ENCODE measurements at places on chromosomes 2 and 18. TPM values are rescaled to one million over a fixed set of nuclear protein-coding genes. Genes with fewer than 3 reads are reported as not detected.

GRCh38 chr2:170770008-170770605 is at the start of gene ERICH2:
Gene ERICH2 (plus strand): TSS chr2:170770378. CDS start chr2:170770682, 304 bp downstream.
- no peaks in the 10 kb centered on the region for H3K36me3 ChIP-seq
- peak within 1 kb of the TSS; percentile 90 for H3K4me3 ChIP-seq
- peak within 1 kb of the TSS; percentile 78 for H3K27ac ChIP-seq
- DNase-seq: peak; percentile 60

PIEZO2 gene
- not detected for total RNA-seq

GRCh38 chr2:68765739-68766375 is 31.2 kb downstream of the ARHGAP25 start:
- H3K27ac ChIP-seq: peak overlapping the region; percentile 97
- no peaks in the 10 kb centered on the region for H3K27me3 ChIP-seq
- peaks cover 26% of the 10 kb centered on the region for H3K36me3 ChIP-seq
- no peak for DNase-seq
- H3K4me3 ChIP-seq: peak overlapping the region; percentile 83
- H3K4me1 ChIP-seq: peaks cover 91% of the 10 kb centered on the region

DNA sequence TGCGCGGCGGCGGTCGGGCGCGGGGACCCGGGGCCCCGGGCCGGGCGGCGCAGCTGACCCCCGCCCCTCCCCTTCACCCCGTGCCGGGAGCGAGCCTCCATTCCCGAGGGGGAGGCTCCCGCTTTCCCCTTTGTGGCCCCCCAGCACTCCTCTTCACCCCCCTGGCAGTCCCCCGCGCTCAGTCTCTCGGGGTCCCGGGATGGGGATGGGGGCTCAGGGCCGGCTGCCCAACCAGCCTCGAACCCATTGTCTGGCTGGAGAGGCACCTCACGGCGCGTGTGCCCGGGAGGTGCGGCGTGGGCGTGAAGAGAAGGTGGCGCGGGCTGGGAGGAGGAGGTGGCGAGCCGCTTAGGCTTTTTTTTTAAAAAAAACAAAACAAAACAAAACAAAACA is 748 bp downstream of the FMNL2 start:
- H3K36me3 ChIP-seq: no peaks in the 10 kb centered on the region
- peak overlapping the region; percentile 36 for H3K4me3 ChIP-seq
- no peak for DNase-seq

- H3K27me3 ChIP-seq: peaks cover 32% of the 10 kb centered on the region
- H3K4me1 ChIP-seq: peaks cover 9% of the 10 kb centered on the region
- DNase-seq: no peak
- no peak overlapping the region for H3K4me3 ChIP-seq
Measured at GRCh38 chr2:178068823-178069454, 3.6 kb downstream of the PDE11A start.

GRCh38 chr18:62453864-62454263 is 69.0 kb upstream of the ZCCHC2 start:
- no peak overlapping the region for H3K27ac ChIP-seq
- no peak for DNase-seq
- no peak overlapping the region for H3K4me3 ChIP-seq
- no peaks in the 10 kb centered on the region for H3K36me3 ChIP-seq
- H3K27me3 ChIP-seq: peaks cover 6% of the 10 kb centered on the region
- peaks cover 4% of the 10 kb centered on the region for H3K4me1 ChIP-seq

GATA6 gene
- total RNA-seq: not detected

- H3K36me3 ChIP-seq: no peaks in the 10 kb centered on the region
- no peaks in the 10 kb centered on the region for H3K4me1 ChIP-seq
- H3K4me3 ChIP-seq: no peak overlapping the region
- DNase-seq: no peak
- peaks cover 2% of the 10 kb centered on the region for H3K27me3 ChIP-seq
Measured at GRCh38 chr18:48887905-48888772, 62.6 kb downstream of the SMAD7 start.

- H3K4me1 ChIP-seq: no peaks in the 10 kb centered on the region
- DNase-seq: no peak
- no peak overlapping the region for H3K4me3 ChIP-seq
- no peaks in the 10 kb centered on the region for H3K36me3 ChIP-seq
- H3K27ac ChIP-seq: no peak overlapping the region
Measured at GRCh38 chr2:14942987-14943386, 310.5 kb downstream of the LRATD1 start.

- no peak overlapping the region for H3K27ac ChIP-seq
- no peaks in the 10 kb centered on the region for H3K27me3 ChIP-seq
- no peak for DNase-seq
- H3K4me3 ChIP-seq: no peak overlapping the region
- no peaks in the 10 kb centered on the region for H3K4me1 ChIP-seq
- H3K36me3 ChIP-seq: no peaks in the 10 kb centered on the region
Measured at GRCh38 chr18:7456376-7456775, 110.7 kb upstream of the PTPRM start.

NTSR2 gene
- not detected for total RNA-seq

GRCh38 chr2:42960842-42961180 is 168.4 kb upstream of the HAAO start:
- H3K36me3 ChIP-seq: no peaks in the 10 kb centered on the region
- H3K27me3 ChIP-seq: peaks cover 18% of the 10 kb centered on the region
- peaks cover 21% of the 10 kb centered on the region for H3K4me1 ChIP-seq

GRCh38 chr2:164747783-164748433 is 93.7 kb downstream of the COBLL1 start:
- H3K4me3 ChIP-seq: no peak overlapping the region
- no peak for DNase-seq
- H3K4me1 ChIP-seq: no peaks in the 10 kb centered on the region
- H3K36me3 ChIP-seq: no peaks in the 10 kb centered on the region
- no peak overlapping the region for H3K27ac ChIP-seq
- no peaks in the 10 kb centered on the region for H3K27me3 ChIP-seq

LIPG gene
- not detected for total RNA-seq

SDC1 gene
- total RNA-seq: not detected

DNA sequence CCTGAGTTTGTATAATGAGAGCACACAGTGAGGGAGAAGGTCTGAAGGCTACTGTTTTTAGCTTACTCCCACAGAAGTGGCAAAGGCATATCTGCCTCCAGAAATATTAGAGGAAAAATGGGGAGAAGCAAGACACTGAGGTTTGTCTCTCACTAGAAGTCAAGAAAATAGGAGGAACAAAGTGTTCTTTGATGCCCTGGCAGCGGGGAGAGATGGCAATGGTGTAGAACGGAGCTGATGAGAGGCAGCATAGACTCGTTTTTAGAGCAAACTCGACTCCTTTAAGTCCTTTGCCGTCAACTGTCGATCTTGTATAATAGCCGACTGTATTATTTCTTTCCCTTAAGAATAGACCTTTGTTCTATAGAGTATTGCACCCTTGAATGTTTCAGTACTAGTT is 73.8 kb downstream of the ANKRD44 start:
- peaks cover 86% of the 10 kb centered on the region for H3K4me1 ChIP-seq
- H3K36me3 ChIP-seq: peaks cover 36% of the 10 kb centered on the region
- H3K27ac ChIP-seq: peak overlapping the region; percentile 87
- H3K4me3 ChIP-seq: peak overlapping the region; percentile 77
- H3K27me3 ChIP-seq: no peaks in the 10 kb centered on the region

- H3K27me3 ChIP-seq: no peaks in the 10 kb centered on the region
- no peak for DNase-seq
- H3K4me3 ChIP-seq: peak overlapping the region; percentile 60
- H3K4me1 ChIP-seq: peaks cover 82% of the 10 kb centered on the region
Measured at GRCh38 chr18:79521416-79522205, 125.9 kb downstream of the NFATC1 start.

DNA sequence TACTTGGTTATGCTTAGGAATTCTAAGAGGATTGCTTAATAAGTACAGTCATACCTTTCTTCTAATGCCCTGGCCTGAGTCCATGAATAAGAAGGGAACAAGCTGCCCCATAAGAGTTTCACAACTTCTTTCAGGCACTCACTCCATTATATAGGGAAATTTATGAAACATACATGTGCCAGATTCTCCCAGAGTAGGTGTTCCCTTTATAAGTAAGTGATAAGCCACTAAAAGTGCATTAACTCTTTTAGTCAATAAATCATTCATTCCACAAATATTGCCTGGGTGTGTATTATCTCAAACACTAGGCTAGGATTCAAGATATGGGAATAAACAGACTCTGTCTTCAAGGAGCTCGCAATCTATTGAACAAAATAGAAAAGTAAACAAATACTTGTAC is 84.5 kb upstream of the RBBP8 start:
- no peaks in the 10 kb centered on the region for H3K36me3 ChIP-seq
- no peak overlapping the region for H3K4me3 ChIP-seq
- DNase-seq: no peak
- no peak overlapping the region for H3K27ac ChIP-seq

DNA sequence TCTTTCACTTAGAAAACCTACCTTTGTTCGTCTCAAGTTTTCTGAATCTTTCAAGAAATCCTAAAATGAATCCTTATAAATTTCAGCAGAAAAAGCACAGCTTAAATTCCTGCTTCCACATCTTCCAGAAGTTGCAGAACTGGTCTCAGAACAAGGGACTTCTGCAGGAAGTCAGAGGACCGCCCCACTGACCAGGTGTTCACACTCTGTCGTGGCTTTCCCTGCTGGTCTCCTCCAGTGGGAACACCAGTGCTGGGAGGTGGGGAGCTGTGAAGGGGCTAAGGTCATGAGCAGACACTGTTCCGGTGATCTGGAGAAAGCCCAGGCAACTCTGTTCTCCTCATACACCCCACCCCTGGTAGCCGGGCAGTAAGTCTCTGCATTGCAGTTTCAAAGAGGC is 3.5 kb downstream of the FAM110C start:
- DNase-seq: no peak
- H3K36me3 ChIP-seq: peaks cover 2% of the 10 kb centered on the region
- H3K27me3 ChIP-seq: peaks cover 51% of the 10 kb centered on the region
- H3K4me1 ChIP-seq: peaks cover 9% of the 10 kb centered on the region
- H3K4me3 ChIP-seq: no peak overlapping the region

DNA sequence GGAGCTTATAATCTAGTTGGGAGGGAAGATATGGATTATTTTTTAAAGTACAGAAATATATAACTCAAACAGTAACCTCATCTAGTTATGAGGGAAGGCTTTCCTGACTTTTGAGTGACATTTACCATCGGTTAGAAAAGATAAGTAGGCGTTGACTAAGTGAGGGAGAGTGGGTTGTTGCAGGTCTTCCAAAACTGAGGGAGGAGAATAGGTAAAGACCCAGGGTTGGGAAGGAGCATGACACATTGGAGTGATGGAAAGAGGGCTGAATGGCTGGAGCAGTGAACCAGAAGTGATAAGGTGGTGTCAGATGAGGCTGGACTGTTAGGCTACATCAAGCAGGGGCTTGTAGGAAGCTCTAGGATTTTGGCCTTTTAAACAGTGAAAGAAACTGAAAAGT is 10.6 kb upstream of the NUP35 start:
- H3K27me3 ChIP-seq: peaks cover 23% of the 10 kb centered on the region
- no peak overlapping the region for H3K27ac ChIP-seq
- no peaks in the 10 kb centered on the region for H3K36me3 ChIP-seq
- H3K4me1 ChIP-seq: no peaks in the 10 kb centered on the region

SESTD1 gene
- total RNA-seq: 15.7 TPM

GRCh38 chr2:235747786-235748091 is 253.9 kb downstream of the AGAP1 start:
- H3K27ac ChIP-seq: no peak overlapping the region
- DNase-seq: no peak
- H3K36me3 ChIP-seq: no peaks in the 10 kb centered on the region
- no peaks in the 10 kb centered on the region for H3K27me3 ChIP-seq
- H3K4me3 ChIP-seq: no peak overlapping the region
- no peaks in the 10 kb centered on the region for H3K4me1 ChIP-seq

- peak overlapping the region; percentile 75 for H3K4me3 ChIP-seq
- H3K4me1 ChIP-seq: peaks cover 11% of the 10 kb centered on the region
Measured at GRCh38 chr2:118310681-118311429, 222.6 kb downstream of the INSIG2 start.

DNA sequence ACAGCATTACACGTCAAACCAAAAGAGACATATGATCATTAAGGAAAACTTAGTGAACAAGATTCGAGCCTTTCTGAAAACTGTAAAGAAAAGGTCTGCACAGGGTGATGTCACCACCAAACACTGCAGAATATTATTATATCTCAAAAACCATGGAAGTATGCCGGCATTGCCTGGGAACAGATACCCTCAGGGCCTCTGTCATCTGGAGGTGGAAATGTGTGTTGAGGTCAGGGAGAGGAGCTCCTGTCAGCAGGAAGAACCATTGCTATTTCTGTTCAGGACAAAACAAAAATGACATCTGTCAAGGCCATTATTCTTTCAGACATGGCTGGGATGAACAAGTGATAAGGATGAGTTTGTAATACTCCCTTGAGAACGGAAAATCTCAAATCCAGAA is 365.9 kb upstream of the TRIB2 start:
- no peaks in the 10 kb centered on the region for H3K36me3 ChIP-seq
- no peak overlapping the region for H3K27ac ChIP-seq
- no peaks in the 10 kb centered on the region for H3K27me3 ChIP-seq
- H3K4me1 ChIP-seq: no peaks in the 10 kb centered on the region
- DNase-seq: no peak
- H3K4me3 ChIP-seq: no peak overlapping the region

NDUFV2 gene
- 200 TPM for total RNA-seq

DNA sequence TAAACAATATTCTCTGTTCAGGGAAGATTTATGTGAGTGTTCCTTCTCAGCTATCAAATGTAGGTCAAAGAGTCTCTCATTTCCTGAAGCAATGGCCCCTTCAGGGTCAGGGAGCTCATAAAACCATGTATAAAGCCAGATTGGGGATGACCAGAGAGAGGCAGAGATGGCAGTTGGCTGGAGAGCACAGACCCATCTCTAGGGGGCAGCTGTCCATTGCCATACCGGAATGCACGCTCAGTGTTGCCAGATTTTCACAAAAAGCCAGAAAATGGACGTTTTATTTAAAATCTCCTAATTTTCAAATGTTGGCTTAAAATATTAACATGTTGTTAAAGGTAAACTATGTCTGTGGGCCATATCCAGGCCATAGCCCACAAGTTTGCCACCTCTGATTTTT is 1920.7 kb upstream of the CELF4 start:
- no peak overlapping the region for H3K4me3 ChIP-seq
- no peak for DNase-seq
- no peak overlapping the region for H3K27ac ChIP-seq
- H3K4me1 ChIP-seq: no peaks in the 10 kb centered on the region

CPO gene
- total RNA-seq: not detected
